ENCODE measurements at places on chromosomes 7 and 10. TPM values are rescaled to one million over a fixed set of nuclear protein-coding genes. Genes with fewer than 3 reads are reported as not detected.

- DNase-seq, result no peak
Observed at GRCh38 chr10:114593240-114593792, 64.8 kb downstream of the ABLIM1 start.

GRCh38 chr10:128868481-128868880 is 598.6 kb upstream of the MGMT start:
- no peak for DNase-seq

DNA sequence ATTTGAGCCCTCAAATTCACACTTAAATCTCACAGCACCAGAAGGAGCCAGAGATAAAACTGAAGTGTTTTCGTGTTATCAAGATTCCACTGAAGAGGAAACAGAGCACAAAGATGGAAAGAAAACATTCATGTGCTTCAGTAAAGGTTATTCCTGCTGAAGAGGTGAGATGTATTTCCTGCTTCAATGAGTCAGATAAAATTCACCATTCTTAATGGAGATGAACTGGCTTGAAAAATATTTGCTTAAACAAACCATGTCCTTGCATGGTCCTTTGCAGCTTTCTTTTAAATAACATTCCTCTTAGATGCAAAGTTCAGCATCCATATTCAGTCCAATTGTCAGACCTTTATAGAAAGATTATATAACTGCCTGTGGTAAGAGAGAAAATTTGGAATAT is 294.2 kb downstream of the IPMK start:
- DNase-seq, result no peak

DNA sequence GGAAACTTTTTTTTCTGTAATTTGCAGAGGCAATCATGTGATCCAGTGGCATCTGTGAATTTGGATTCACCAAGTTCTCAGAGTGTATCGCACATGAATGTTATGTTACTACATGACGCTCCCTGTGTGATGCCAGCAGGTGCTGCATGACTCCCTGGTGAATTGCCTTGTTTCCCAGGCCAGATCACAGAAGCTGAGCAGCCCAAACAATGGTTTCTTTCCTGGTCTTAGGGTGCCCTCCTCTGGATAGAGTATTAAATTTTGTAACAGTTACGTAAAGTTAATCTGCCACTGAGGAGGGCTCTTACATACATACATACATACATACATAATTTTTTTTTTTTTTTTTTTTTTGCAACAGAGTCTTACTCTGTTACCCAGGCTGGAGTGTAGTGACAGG is 3.6 kb downstream of the ZSCAN21 start:
- no peak for DNase-seq

- no peak for DNase-seq
Observed at GRCh38 chr7:86961686-86962085, 97.8 kb downstream of the ELAPOR2 start.

GRCh38 chr10:132103116-132103910 is 37.6 kb downstream of the JAKMIP3 start:
- DNase-seq, result peak; percentile 31

GRCh38 chr10:22752272-22752889 is 38.0 kb upstream of the PIP4K2A start:
- no peak for DNase-seq

DNA sequence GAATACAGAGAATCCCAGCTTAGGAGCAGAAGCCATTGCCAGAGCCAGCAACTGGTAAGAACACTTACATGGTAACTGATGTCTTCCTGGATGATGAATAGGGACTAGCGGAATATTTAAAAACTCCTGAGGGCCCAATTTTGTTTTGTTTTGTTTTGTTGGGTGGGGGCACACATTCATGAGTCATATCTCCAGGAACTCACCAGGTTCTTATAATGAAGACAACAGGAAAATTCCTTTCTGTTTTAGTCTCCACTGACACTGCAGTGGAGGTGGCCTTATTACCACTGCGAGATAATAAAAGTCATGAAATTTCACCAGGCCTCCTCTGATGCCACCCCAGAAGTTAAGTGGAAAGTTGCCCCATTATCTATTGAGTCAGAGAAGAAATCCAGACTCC is 6.6 kb upstream of the CUZD1 start:
- DNase-seq, result no peak

- DNase-seq, result no peak
Observed at GRCh38 chr10:124745673-124746072, 1.5 kb upstream of the FAM53B start.

DNA sequence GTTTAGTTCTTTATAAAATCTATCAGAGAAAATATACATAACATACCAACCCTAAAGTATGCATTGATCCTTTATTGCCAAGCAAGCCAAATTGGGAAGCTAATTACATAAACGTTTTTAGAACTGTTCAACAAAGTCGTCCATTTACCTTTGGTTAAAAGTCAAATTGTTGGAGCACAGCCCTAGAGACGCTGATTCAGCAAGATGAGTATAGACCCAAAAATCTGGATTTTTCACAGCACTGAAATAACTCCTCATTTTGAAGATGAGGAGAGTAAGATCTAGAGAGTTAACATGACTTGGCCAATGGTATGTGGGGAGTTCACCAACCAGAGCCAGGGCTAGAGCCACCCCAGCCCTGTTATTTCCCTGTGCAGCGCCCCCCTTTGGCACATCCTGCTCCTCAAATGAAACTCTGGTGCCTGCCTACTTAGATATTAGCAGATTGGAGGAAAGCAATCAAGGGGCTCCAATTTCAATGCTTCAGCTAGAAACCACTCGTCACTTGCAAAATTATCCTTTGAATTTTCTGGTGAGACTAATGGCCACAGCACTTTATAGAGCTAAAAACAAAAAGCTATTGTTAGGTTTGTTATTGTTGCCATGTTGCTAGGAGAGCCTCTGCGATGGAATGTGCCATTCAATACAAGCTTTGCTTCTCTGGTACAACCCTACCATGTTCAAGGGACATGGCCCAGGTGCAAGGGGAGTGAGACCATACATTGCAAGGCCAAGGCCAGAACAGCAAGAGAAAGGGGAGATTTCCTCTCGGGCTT is 132.6 kb upstream of the ZEB1 start:
- DNase-seq, result no peak

DNA sequence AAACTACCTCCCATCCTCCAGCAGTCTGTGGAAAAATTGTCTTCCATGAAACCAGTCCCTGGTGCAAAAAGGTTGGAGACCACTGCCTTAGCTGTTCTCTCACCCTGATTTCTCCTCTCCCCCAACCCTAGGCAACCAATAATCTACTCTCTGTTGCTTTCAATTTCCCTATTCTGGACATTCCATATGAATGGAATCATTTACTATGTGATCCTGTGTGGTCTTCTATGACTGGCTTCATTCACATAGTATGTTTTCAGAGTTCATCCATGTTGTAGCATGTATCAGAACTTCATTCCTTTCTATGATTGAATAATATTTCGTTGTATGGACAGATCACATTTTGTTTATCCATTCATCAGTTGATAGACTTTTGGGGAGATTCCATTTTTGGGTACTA is 38.3 kb upstream of the DLG5 start:
- DNase-seq, result no peak

- DNase-seq, result no peak
Observed at GRCh38 chr7:91045606-91046005, 218.6 kb upstream of the FZD1 start.

DNA sequence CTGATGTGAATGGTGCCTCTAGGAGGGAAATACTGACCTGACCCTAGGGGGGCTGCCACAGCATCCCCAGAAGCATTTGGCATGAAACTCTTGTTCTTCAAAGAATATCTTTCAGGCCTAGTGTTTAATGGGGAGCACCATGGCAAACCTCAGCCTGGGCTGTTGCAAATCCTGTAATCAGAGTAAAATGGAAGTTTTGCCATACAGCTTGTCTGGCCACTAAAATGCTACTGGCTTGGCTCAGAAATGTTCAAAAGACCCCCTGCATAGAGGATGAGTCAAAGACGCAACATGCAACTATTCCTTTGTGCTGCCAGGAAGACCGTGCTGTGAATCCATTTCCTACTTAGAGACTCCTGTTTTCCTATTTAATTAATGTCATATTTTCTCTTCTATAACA is 26.7 kb downstream of the HECW1 start:
- no peak for DNase-seq

DNA sequence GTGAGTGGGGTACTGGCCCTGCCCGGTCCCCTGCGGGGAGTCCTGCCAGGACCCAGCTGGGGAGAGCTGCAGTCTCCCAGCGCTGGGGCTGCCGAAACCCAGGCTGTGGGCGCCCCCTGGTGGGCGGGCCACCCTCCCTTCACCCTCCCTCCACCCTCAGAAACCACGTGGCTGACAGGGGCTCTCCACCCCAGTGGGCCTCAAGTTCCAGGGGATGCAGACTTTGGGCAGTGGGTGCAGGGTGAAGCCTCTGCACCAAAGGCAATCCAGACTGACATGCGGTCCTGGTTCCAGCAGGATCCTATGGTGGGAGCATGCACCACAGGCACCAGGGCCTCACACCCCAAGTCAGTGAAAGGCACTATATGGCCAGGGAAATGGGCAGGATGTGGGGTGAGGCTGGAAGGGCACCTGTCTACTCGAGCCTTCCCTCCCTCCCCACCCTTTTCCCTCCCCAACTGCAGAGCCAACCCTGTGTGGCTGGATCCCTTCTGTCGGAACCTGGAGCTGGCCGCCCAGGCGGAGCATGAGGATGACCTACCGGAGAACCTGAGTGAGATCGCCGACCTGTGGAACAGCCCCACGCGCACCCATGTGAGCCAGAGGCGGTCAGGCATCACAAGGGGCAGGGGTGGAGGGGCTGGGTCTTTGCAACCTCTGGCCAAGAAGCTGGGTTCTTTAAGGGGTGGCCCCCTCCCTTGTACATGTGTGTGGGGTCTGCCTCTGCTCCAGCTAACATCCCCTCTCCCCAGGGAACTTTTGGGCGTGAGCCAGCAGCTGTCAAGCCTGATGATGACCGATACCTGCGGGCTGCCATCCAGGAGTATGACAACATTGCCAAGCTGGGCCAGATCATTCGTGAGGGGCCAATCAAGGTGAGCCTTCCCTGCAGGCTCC is 38.8 kb downstream of the PSAP start:
- peak; percentile 93 for DNase-seq

GRCh38 chr7:90271753-90272152 is 26.8 kb downstream of the CFAP69 start:
- DNase-seq, result no peak

GRCh38 chr7:95046494-95047240 is 139.3 kb downstream of the PPP1R9A start:
- DNase-seq, result no peak

MRPS16 gene
- total RNA-seq, result 95.5 TPM

TSPAN33 gene
- total RNA-seq, result 9.9 TPM

VIPR2 gene
- 23.2 TPM for total RNA-seq

TAF5 gene
- total RNA-seq, result 1.4 TPM

SYCE1 gene
- total RNA-seq, result 0.51 TPM

DDC gene
- not detected for total RNA-seq

SH2B2 gene
- 3.1 TPM for total RNA-seq

SPDYE3 gene
- not detected for total RNA-seq
